Liver (tissue), 10 donors: ENCODE measurements at places on chromosomes 16 and 17. TPM values are rescaled to one million over a fixed set of nuclear protein-coding genes. Genes with fewer than 3 reads are reported as not detected.

- no peak overlapping the region for H3K4me3 ChIP-seq
- H3K4me1 ChIP-seq: no peaks in the 10 kb centered on the region
- no peak overlapping the region for H3K27ac ChIP-seq
- H3K36me3 ChIP-seq: no peaks in the 10 kb centered on the region
- DNase-seq: no peak
Observed at GRCh38 chr16:5041600-5042133, 7.9 kb upstream of the NAGPA start.

DNA sequence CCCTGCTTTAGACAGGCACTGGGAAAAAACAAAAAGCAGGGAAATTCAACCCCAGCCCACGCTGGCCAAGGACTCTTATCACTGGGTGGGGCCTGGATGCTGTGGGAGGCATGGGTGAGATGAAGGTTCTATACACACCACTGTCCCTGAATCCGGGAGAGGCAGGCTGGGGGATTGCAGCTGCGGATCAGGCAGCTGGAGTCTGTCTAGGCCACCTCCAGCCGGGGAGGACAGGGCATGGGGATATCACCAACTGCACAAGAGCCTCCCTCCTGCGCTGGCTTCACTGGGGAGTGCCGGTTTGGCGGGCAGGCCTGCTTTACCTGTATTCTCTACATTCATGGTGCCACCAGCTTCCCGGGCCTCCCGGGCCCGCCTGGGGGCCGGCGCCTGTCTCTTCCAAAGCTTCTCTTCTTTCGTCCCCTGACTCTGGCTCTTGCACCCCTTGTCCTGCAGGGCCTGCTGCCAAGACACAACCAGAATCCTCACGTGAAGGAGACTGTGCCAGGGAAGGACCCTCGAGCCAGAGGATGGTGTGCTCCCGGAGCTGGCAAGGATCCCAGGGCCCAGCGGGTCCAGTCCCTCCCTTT is 13.9 kb downstream of the KIFC3 start:
- H3K4me1 ChIP-seq: peaks cover 28% of the 10 kb centered on the region
- peaks cover 40% of the 10 kb centered on the region for H3K36me3 ChIP-seq
- no peak overlapping the region for H3K4me3 ChIP-seq
- no peaks in the 10 kb centered on the region for H3K27me3 ChIP-seq
- no peak for DNase-seq
- no peak overlapping the region for H3K27ac ChIP-seq

- no peak overlapping the region for H3K4me3 ChIP-seq
- DNase-seq: no peak
- H3K27ac ChIP-seq: no peak overlapping the region
Observed at GRCh38 chr17:77679589-77679988, 278.9 kb upstream of the TNRC6C start.

DNA sequence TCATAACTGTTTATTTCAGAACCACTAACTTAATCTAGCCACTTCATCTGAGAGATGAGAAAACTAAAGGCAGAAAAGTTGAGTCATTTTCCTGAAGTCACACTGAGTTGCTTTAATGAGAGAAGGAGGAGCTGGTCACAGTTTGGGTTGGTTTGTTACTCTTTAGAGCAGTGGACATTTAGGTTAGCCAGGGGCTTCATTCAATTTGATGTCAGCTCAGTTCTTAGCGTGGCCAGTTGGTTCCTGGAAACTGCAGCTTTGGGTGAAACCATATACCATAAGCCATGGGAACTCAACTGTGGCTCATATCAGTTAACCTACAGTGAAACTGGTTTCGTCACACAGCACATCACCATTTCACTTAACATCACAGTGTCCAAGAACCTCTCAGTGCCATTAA is 59.2 kb upstream of the ADORA2B start:
- H3K4me1 ChIP-seq: no peaks in the 10 kb centered on the region
- no peak overlapping the region for H3K4me3 ChIP-seq
- DNase-seq: no peak
- no peaks in the 10 kb centered on the region for H3K36me3 ChIP-seq
- H3K27me3 ChIP-seq: no peaks in the 10 kb centered on the region
- no peak overlapping the region for H3K27ac ChIP-seq

- no peak overlapping the region for H3K4me3 ChIP-seq
- DNase-seq: no peak
- H3K4me1 ChIP-seq: no peaks in the 10 kb centered on the region
- no peaks in the 10 kb centered on the region for H3K27me3 ChIP-seq
Observed at GRCh38 chr17:20273741-20274500, 193.4 kb downstream of the LGALS9B start.

DNA sequence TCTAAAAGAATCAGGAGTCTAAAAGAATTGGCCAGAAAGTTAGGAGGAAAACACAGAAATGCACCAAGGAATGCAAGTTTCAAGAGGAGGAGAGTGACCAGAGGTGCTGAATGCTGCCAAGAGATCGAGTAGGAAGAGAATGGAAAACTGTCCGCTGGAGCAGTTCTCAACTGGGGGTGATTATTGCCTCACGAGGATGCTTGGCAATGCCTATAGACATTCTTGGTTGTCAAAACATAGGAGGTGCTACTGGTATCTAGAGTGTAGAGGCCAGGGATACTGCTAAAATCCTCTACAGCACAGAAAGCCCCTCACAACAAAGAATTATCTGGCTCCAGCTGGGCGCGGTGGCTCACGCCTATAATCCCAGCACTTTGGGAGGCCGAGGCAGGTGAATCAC is 82.1 kb upstream of the NOL11 start:
- DNase-seq: no peak
- H3K36me3 ChIP-seq: no peaks in the 10 kb centered on the region
- no peak overlapping the region for H3K4me3 ChIP-seq
- no peaks in the 10 kb centered on the region for H3K27me3 ChIP-seq
- H3K4me1 ChIP-seq: peaks cover 4% of the 10 kb centered on the region
- H3K27ac ChIP-seq: no peak overlapping the region

- no peaks in the 10 kb centered on the region for H3K27me3 ChIP-seq
- DNase-seq: no peak
- no peak overlapping the region for H3K27ac ChIP-seq
- no peaks in the 10 kb centered on the region for H3K36me3 ChIP-seq
- H3K4me3 ChIP-seq: no peak overlapping the region
Observed at GRCh38 chr16:72210555-72210954, 38.6 kb upstream of the PMFBP1 start.

GRCh38 chr16:86396901-86397311 is 113.4 kb upstream of the FOXF1 start:
- no peak overlapping the region for H3K27ac ChIP-seq
- DNase-seq: no peak
- no peaks in the 10 kb centered on the region for H3K4me1 ChIP-seq
- no peaks in the 10 kb centered on the region for H3K36me3 ChIP-seq
- H3K4me3 ChIP-seq: no peak overlapping the region
- H3K27me3 ChIP-seq: no peaks in the 10 kb centered on the region

The NPIPB2 gene
- total RNA-seq: 3.3 TPM

The TNFRSF13B gene
- total RNA-seq: not detected

The TPSD1 gene
- total RNA-seq: not detected

The LAT gene
- total RNA-seq: 1.3 TPM

The TM4SF5 gene
- total RNA-seq: 20.1 TPM

The FADS6 gene
- total RNA-seq: not detected
